AG20443 (cell line): ENCODE measurements at places on chromosomes 4 and X.

DNA sequence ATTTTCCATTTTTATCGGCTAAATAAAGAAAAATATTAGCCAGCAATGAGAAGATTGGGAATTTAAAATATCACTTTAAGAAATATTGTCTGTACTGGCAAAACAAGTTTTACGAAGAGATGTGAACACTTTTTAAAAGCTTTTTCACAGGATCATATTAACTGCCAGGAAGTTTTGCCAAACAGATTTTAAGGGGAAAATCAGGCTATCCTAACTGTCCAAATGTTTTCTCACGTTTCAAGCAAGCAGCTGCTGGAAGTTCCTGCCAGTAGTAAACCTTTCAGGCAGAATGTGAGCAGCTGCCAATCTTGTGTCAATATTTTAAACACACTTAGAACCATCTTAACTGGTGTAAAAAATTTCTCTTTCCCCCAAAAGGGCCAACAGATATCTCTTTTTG lies 101.1 kb downstream of the ADGRL3 start:
- no peak for DNase-seq

DNA sequence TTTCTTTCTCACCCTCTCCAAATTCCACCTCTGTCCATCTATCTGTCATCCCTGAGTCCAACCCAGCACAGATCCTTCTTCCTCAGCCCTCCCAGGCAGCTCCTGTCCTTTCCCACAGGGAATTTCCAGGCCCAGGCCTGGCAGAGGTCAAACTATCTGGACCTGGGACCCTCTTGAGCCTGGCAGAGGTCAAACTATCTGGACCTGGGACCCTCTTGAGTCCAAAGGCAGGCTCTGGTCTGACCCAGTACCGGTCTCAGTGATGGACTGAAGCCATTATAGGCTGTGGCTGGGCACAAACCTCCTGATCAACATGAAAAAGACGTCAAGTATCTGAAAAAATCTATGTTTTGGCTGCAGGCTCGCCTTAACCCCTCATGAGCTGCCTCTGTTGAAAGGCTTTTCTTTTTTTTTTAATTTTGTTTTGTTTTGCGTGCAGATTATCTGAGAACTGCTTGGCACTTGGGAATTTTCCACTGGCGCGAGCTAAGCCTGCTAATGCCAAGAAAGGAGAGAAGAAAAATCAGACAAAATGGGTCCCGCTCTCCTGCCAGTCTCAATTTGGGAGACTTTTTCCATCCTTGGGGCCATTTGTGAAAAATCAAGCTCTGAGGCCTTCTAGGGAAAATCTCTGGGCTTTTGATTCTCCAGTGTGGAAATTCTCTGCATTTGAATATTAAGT lies 31.2 kb downstream of the MSX1 start:
- DNase-seq: no peak

GRCh38 chrX:154019061-154019621 lies 561 bp downstream of the IRAK1 start:
- DNase-seq: no peak

GRCh38 chr4:6121276-6121850 lies 79.0 kb downstream of the JAKMIP1 start:
- no peak for DNase-seq

DNA sequence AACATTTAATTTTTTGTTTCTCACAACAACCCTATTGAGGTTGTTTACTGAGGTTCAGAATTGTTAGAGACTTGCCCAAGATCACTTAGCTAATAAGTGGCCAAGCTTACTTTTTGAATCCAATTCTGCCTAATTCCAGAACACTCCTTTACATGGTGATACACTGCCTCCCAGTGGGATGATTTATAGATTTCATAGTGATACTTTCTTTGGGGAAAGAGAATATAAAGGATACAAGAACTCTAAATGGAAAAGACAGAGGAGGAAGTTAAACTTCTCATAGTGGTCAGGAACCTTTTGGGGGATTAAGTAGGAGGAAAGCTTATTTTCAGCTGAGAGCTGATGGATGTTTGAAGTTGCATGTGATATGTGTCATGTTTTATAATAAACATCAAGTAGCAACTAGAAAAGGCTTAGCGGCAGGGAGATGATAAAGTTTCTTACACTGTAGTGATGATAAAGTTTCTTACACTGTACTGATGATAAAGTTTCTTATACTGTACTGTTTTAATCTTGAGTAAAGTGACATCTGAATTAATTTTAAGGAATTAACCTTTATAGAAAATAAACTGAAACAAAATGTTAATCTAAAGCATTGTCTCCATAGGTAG lies 15.3 kb downstream of the STAG2 start:
- DNase-seq: peak; percentile 10

GRCh38 chr4:83114576-83114975 lies at the start of gene PLAC8:
Gene PLAC8, minus strand, starts transcription at chr4:83114729. Its CDS starts 6,808 bp downstream, at chr4:83107921.
- no peak for DNase-seq

DNA sequence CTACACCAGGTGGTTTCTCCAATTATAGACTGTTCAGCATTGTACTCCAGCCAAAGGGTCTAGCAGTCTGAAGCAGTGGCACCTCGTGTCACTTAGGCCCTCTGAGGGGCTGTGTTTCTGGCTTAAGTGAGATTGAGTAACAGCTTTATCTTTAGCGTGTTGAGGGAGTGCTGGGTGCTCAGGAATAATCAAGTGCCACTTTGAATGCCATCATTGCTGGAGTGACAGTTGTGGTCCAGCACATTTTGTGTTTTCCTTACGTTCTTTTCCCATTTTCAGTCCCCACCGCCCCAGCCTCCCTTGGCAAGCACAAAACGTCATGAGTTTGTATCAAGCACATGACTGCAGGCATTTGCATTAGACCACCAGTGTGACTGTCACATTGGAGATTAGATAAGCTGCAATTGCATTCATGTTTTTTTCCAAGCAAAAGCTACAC lies 58.7 kb downstream of the FNIP2 start:
- DNase-seq: no peak

DNA sequence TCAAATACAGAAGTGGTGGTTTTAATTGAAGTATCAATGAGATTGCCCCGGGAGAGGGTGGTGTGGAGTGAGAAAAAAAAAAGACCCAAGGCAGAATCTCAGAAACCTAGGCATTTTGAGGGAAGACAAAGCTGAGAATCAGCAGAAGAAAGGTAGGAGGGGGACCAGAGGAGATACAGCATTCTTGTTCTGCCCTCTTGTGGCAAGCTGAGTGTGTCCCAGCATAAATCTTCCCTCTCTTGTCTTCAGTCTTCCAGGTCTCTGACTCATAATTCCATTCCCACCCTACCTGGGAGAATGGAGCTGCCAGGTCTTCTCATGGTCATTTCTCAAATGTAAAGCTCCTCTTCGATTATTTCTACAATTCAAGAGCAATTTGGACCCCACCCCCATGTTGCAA lies 32.7 kb upstream of the MAGED1 start:
- DNase-seq: peak; percentile 48

- peak; percentile 34 for DNase-seq
These were observed 99.0 kb downstream of the AREG start for GRCh38 chr4:74543983-74544382.

- no peak for DNase-seq
These were observed 8.2 kb downstream of the MSANTD1 start for GRCh38 chr4:3257103-3257555.

DNA sequence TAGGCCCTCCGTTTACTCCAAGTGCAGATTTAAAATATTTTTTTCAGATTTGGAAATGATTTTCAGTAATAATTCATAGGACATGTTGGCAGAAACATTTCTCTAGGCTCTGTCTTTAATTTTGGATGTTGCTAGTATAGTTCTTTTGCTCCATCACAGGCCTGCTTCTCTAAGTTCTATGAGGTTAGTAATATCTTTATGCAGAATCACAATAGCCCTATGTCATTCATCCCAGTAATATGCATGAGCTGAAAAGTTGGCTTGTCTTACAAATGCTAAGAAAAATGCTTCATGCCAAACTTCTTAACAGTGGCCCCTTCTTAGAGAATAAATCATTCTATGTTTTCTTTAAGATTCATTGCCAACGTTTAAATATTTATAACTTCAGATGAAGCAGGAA lies 148.3 kb upstream of the TLL1 start:
- no peak for DNase-seq

DNA sequence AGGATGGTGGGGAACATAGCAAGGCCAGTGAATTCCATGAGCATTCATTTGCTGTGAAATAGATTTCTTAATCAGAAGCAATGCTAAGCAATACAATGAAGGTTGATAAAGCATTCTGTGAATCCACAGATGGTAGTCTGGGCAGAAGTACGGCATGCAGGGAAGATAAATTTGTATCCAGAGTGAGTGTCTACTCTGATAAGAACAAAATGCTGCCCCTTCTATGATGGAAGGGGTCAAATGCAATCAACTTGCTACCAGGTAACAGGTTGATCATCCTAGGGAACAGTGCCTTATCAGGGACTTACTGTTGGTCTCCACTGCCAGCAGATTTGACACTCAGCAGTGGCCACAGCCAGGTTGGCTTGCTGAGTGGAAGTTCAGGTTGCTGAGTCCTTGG lies 189.4 kb downstream of the MAB21L2 start:
- DNase-seq: no peak

- peak; percentile 34 for DNase-seq
These were observed 15.0 kb downstream of the BRCC3 start for GRCh38 chrX:155086202-155086840.

DNA sequence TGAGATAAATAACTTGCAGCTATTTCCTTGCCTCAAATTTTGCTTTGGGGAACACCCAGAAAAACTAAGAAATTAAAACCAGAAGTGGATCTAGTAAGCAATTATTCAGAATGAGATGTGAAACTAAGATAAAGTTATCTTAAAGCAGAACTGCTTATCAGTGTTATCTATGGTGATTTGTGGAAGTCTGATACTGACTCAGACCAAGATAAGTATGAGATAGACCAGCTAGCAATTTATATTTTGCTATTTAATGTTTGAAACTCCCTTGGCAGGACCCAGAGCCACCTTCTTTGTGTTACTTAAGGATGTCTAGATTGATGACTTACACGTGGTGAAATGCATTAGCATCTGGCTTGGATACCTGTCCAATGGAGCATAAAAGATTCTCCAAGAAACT lies 368.1 kb downstream of the EPHA5 start:
- DNase-seq: no peak

DNA sequence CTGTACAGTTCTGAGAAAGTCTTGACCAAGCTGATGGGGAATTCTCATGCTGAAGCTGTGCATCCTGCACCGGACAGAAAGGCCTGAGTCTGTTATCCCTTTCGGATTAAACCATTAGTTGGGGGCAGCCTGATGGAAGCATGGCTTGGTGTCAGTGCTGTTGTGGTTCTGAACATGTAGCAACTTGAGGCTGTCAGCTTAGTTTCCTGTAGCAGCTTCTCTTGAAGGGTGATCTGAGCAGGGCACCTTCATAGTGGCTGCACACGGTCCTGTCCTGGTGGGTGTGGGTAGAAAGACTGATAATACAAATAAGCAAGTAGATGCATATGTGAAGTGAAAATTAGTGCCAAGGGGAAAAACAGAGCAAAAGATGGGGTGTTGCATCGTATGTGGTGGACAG lies 11.7 kb downstream of the KIAA0232 start:
- no peak for DNase-seq

DNA sequence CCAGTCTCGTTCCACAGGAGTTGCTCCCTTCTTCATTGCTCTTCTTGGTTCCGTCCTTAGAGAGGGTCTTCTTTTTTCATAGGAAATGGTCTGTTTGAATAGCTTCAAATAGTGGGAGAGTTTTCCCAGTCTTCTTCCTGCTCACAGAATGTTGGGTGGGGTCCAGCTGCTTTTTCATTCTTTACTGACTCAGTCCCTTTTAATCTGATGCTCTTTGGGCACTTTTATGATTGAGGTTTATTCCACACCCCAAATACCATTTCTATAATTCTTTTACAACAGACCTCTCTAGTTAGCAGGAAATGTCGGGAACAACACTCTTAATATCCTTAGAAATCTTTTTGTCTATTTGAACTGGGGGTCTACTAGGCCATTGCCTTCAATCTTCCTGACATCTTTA lies 239.5 kb downstream of the PRDM5 start:
- DNase-seq: peak; percentile 14

DNA sequence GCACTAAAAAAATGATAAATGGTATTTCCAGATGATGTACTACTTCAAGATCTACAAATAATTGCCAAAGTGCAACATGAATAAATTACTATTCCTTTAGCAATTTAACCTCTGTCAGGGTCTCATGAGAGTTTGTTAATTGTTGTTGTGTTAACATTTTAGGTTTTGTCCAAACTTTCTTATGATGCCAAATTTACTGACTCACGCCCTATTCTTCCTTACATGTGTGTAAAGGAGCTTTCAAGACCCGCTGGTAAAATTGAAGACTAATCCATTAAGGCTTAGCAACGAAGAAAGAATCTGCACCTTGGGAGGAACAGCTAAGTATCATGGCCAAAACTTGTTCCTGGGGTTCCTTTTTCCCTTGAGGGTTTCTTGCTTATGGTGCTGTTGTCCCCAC lies 252.7 kb upstream of the JADE1 start:
- no peak for DNase-seq

GRCh38 chrX:138710866-138711341 lies 613 bp downstream of the FGF13 start:
- DNase-seq: peak; percentile 18

DNA sequence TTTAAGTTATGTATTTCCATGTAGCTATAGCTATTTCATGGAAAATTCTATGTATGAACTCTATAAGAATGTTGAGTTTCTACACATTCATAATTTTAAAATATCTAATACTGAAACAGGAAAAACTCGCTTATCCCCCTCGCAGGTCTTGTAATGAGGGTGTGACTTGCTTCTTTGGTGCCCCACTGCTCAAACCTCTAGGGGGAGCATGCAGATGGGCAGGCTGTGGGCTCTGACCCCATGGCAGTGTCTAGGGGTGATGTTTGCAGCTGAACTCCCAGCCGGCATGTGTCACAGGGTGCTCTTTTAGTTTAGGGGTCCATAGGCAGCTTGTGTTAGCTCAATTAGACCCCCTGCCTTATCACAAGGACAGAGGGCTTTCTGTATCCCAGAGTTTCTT lies 1825.7 kb upstream of the ADGRL3 start:
- no peak for DNase-seq

DNA sequence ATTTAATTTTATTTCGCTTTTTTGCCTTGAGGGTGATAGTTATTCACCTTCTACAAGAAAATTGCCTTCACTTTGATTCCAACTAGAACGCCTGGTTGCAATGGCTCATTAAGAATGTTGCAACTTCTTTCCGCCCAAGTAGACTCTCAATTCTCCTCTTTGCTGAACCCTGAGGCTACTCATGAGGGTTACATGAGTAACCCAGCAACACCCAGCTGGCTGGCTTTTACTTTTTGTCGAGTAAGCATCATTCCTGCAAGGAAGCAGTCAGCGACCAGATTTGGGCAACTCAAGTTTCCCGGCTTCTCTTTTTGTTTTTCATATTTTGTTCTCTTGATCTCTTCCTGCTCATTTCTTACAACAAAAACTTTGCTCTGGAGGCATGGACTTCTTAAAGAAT lies 495.4 kb downstream of the PACRGL start:
- no peak for DNase-seq

GRCh38 chr4:55169352-55169961 lies 44.1 kb upstream of the KDR start:
- no peak for DNase-seq

DNA sequence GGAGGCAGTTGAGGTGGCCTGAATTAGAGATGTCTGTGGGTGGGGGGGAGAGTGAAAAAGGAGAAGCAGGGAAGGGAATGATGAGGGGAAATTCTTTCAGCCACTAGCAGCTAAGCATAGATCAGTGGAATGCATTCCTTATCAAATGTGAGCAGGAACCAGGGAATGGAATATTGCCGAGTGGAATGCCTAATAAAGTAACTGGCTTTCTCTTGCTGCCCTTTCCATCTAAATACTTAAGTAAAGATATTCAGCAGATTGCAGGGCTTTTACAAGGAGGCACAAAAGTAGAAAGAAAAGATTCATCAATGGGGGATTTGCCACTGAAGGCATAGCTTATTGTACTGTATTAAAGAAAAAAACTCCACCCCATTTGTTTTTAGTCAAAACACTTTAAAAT lies 263.0 kb upstream of the RPS6KA3 start:
- DNase-seq: no peak

- DNase-seq: no peak
These were observed 4.4 kb downstream of the RBM3 start for GRCh38 chrX:48578661-48579128.
